Activated naive CD4-positive, alpha-beta T cell treated with anti-CD3 and anti-CD28 coated beads, Interleukin-2, amount 10 ng/mL, durations not matched to agents 7 days and 5 days (primary cell): ENCODE measurements at places on chromosomes 12 and 14.

- DNase-seq = no peak
These were observed 74.3 kb downstream of the SUSD6 start for GRCh38 chr14:69685716-69686115.

DNA sequence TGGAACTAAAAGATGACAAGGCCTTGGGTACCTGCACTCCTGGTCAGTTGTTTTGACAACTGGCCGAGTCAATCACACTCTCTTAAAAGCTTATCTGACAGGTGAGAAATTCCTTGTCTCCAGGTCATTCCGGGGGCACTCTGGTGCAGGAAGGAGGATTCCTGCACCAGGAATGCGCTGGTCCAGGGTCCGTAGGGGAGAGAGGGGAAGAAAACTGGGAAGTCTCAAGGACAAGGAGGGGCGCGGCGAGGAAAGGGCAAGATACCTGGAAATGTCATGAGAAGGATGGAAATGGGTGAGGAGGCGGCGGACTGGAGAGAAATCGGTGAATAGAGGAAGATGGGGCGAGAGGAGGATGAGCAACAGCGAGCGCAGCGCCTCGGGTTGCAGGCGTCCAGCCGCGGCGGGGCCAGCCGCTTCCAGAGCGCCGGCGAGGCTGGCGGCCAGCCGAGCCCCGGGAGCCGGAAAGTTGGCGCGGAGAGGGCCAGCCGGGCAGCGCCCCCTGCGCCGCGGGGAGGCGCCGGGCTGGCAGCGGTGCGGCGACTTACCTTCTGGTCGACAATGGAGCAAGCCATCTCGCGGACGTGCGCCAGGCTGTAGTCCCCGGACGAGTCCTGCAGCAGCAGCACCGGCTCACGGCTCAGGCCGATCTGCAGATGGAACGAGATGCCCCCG lies 809 bp downstream of the PRKD1 start:
- DNase-seq = no peak

GRCh38 chr14:59631237-59631636 lies 54.6 kb upstream of the CCDC175 start:
- DNase-seq = no peak

GRCh38 chr12:109873653-109874052 lies 6.7 kb downstream of the GLTP start:
- DNase-seq = no peak

DNA sequence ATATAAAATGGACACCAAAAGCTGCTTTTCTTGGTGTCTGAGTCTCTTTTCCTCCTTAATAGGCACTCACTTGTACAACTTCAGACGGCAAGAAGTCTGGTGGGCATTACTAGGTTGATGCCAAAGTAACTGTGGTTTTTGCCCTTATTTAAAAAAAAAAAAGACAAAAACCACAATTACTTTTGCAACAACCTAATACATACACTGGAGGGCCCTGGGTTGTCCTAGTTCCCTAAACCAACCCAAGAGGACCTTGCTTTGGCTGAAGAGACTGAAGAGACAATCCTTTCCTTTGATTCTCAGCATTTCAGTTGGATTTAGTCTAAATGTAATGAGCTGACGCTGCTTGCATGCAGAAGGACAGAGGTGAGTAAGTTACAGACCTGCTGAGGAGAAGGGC lies 16.2 kb upstream of the PLEKHG3 start:
- no peak for DNase-seq
